ENCODE measurements at places on chromosomes 6 and 20. TPM values are rescaled to one million over a fixed set of nuclear protein-coding genes. Genes with fewer than 3 reads are reported as not detected.

The PGC gene
- total RNA-seq = not detected

The MAS1 gene
- total RNA-seq = not detected

The ZSCAN23 gene
- 0.51 TPM for total RNA-seq

The AHI1 gene
- 14.1 TPM for total RNA-seq

The C6orf58 gene
- total RNA-seq = not detected

The ZSCAN26 gene
- 12.8 TPM for total RNA-seq

The ADGRG6 gene
- total RNA-seq = 43.4 TPM

Data from dermis blood vessel endothelial cell (primary cell).